ENCODE measurements at places on chromosomes 7 and 10. TPM values are rescaled to one million over a fixed set of nuclear protein-coding genes. Genes with fewer than 3 reads are reported as not detected.

HKDC1 gene
- 34.1 TPM for polyA plus RNA-seq

COG5 gene
- 35.6 TPM for polyA plus RNA-seq

CPN1 gene
- 3.0 TPM for polyA plus RNA-seq

PLAC9 gene
- 29.3 TPM for polyA plus RNA-seq

FOXI2 gene
- polyA plus RNA-seq, result 1.6 TPM

C10orf62 gene
- polyA plus RNA-seq, result 1.3 TPM

CHRM2 gene
- polyA plus RNA-seq, result 2.9 TPM

RARRES2 gene
- polyA plus RNA-seq, result 53.5 TPM

ESYT2 gene
- polyA plus RNA-seq, result 45.1 TPM

ABCB1 gene
- 26.8 TPM for polyA plus RNA-seq

PLXDC2 gene
- 32.2 TPM for polyA plus RNA-seq

TLL2 gene
- 0.69 TPM for polyA plus RNA-seq

NACAD gene
- polyA plus RNA-seq, result 9.3 TPM

MLXIPL gene
- polyA plus RNA-seq, result 4.8 TPM

ANKRD22 gene
- 0.36 TPM for polyA plus RNA-seq

TAS2R4 gene
- 1.6 TPM for polyA plus RNA-seq

NKX2-3 gene
- polyA plus RNA-seq, result not detected

SPDYE2 gene
- polyA plus RNA-seq, result 5.6 TPM

CDK6 gene
- polyA plus RNA-seq, result 51.2 TPM

CRYGN gene
- 3.6 TPM for polyA plus RNA-seq

ADO gene
- 37.1 TPM for polyA plus RNA-seq

METTL27 gene
- 15.9 TPM for polyA plus RNA-seq

SPDYE18 gene
- 0.88 TPM for polyA plus RNA-seq

CAMK2B gene
- polyA plus RNA-seq, result 1.7 TPM

GDF2 gene
- polyA plus RNA-seq, result not detected

SLC26A3 gene
- 0.22 TPM for polyA plus RNA-seq

OPALIN gene
- not detected for polyA plus RNA-seq

HTRA1 gene
- polyA plus RNA-seq, result 183 TPM

LIPN gene
- polyA plus RNA-seq, result not detected

C10orf71 gene
- polyA plus RNA-seq, result 0.09 TPM

MEPCE gene
- polyA plus RNA-seq, result 65.3 TPM

HMX2 gene
- polyA plus RNA-seq, result 1.5 TPM

STK31 gene
- 1.4 TPM for polyA plus RNA-seq

FANK1 gene
- 8.5 TPM for polyA plus RNA-seq

NANOS1 gene
- 3.2 TPM for polyA plus RNA-seq

TMEM196 gene
- polyA plus RNA-seq, result 0.10 TPM

EPHB4 gene
- 102 TPM for polyA plus RNA-seq

CCL26 gene
- not detected for polyA plus RNA-seq

SHH gene
- 2.3 TPM for polyA plus RNA-seq

AGR2 gene
- 59.1 TPM for polyA plus RNA-seq

MOGAT3 gene
- polyA plus RNA-seq, result 0.53 TPM

TAS2R41 gene
- polyA plus RNA-seq, result not detected

ZNF518A gene
- polyA plus RNA-seq, result 34.3 TPM

DYNC1I1 gene
- 0.37 TPM for polyA plus RNA-seq

PON1 gene
- 3.6 TPM for polyA plus RNA-seq

CFAP69 gene
- polyA plus RNA-seq, result 25.3 TPM

CYP3A7 gene
- 0.91 TPM for polyA plus RNA-seq

LRRN3 gene
- 3.8 TPM for polyA plus RNA-seq

OR2A1 gene
- polyA plus RNA-seq, result 0.42 TPM

PIP gene
- not detected for polyA plus RNA-seq

TMEM176A gene
- 76.3 TPM for polyA plus RNA-seq

AGMO gene
- polyA plus RNA-seq, result 0.92 TPM
